ENCODE measurements at places on chromosomes 16 and 17. TPM values are rescaled to one million over a fixed set of nuclear protein-coding genes. Genes with fewer than 3 reads are reported as not detected.

Gene CHST5
- not detected for total RNA-seq

Gene SCGB1C2
- not detected for total RNA-seq

Gene GP1BA
- not detected for total RNA-seq

Gene HLF
- 46.3 TPM for total RNA-seq

Gene TBC1D3I
- 0.43 TPM for total RNA-seq

Gene DYNLRB2
- total RNA-seq = not detected

Gene MMP2
- not detected for total RNA-seq

Gene CES5A
- total RNA-seq = not detected

Gene SLC16A6
- 0.64 TPM for total RNA-seq

Gene NPIPB13
- total RNA-seq = 25.1 TPM

All from activated T-helper 17 cell treated with anti-CD3 and anti-CD28 coated beads, Interleukin-2, amount 50 U/mL, for 72 hours (primary cell).